ENCODE measurements at places on chromosomes 1 and 21.
A peak's percentile ranks its signal among the peaks of the same experiment; 100 is the strongest.

- no peak for DNase-seq
Observed at GRCh38 chr21:45506241-45506817, 35.9 kb downstream of the SLC19A1 start.

DNA sequence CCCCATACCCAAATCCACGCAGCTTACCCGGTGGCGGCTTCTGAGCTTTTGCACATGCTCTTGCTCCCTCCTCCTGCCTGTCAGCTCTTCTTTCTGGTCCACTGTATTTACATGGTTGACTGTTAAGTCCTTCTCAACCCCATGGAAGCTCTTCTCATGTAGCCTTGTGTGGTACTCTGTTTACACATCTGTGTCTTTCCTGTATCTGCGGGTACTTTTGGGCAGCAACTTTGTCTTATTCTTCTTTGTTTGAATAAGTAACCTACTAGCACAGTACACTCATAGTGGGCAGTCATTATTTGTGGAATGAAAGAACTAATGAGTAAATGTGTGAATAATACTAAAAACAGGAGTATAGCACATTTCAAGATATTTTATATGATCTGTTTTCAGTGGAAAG is 88.5 kb upstream of the GPR88 start:
- DNase-seq = no peak

DNA sequence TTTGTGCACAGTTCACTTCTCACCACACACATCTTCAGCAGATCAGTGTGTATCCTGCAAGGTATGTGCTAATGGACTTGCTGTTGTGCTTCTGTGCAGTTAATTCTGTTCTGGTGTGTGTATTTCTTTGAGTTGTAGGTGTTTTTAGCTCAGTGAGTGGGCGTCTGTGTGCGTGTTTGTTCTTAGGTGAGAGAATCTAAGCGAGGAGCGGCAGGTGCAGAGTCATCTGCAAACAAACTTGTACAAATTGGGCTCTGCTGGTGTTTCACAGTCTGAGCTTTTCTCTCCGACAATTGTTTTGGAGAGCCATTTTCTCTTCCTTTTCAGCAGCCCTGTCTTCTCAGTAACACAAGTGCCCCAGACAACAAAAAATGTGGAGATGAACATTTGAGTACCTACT is 43.6 kb downstream of the ACP6 start:
- DNase-seq = no peak

DNA sequence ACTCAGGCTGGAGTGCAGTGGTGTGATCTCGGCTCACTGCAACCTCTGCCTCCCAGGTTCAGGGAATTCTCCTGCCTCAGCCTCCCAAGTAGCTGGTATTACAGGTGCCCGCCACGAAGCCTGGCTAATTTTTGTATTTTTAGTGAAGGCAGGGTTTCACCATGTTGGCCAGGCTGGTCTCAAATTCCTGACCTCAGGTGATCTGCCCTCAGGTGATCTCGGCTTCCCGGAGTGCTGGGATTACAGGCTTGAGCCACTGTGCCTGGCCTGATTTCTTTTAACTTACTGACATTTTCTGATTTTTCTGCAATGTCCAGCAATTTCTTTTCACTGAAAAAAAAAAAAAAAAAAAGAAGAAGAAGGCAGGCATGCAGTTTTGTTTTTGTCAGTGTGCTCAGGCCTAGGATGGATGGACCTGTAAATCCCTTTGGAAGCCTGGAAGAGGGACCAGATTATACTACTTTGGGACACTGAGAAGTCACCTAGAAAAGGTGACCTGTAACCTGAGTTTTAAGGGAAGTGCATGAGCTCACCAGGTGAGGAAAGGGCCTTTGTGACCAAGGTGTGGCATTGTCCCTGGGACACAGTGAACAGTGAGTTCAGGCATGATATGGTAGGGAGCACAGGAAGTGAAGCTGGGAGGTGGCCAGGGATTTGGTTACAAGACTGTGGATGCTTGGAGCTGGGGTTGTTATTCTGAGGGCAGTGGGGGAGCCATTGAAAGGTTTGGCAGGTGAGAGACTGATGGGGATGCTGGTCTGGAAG is 2.7 kb upstream of the TMEM61 start:
- no peak for DNase-seq

DNA sequence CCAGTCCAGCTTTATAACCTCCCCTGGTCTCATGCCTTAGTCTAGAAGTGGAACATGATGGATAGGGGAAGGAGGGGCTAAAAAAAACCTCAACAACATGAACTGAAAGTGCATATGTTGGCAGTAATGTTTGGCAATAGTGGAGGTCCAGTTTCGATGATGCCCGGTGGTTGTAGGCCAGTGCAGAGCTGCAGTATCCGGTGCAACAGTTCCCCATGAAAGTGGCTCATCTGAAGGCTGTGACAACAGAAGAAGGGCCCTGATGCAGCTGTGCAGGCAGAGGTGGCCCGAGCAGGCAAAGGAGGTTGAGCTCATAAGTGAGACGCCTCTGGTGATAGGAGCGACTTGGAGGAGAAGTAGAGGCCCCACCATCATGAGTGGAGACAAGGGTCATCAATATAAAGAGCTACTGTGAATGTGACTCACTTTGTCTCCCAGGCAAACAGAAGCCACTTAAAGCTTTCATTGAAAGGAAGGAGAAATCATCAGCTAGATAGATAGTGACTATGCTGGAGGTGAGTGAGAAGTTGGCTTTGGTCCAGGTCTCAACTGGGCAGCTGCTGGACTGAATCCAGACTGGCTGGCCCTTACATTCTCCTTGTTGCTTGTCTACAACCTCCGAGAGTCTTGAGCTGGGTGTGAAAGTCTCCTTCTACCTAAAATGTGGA is 10.2 kb upstream of the CREG1 start:
- DNase-seq = no peak

DNA sequence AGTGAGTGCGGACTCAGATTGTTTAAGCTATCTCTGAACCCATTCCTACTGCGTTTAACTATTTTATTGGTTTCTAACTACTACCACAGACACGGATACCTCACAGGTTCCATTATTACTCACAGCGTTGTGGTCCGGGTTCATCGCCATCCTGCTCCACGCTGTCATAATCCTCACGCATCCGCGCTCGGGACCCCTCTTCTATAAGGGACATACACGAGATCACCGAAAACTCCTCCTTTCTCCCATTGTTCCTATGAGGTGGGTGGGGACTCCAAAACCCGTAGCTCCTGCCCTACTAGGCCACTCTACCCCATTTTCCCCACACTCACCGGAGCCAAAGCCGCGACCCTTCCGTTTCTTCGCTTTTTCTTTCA is 610 bp downstream of the RBM8A start:
- DNase-seq = no peak

GRCh38 chr1:171256940-171257606 is 8.8 kb downstream of the FMO1 start:
- DNase-seq = peak; percentile 88

- no peak for DNase-seq
Observed at GRCh38 chr1:109901141-109901523, 9.5 kb upstream of the CSF1 start.

DNA sequence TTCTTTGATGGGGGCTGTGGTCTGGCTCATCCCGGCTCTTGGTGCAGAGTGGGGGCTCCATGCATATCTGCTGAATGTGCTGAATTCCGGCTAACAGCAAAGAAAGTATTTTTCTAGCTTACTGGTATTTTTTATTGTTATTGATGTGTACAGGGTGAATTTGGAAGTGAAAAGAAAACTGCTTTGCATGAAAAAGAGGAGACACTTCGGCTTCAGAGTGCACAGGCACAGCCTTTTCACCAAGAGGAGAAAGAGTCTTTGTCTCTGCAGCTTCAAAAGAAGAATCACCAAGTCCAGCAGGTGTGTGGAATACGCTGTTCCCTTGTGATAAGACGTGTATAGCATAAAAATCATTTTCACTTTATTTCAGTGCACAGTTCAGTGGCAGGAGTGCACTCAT is 57.6 kb downstream of the PCNT start:
- DNase-seq = no peak

GRCh38 chr1:203026666-203027663 is 674 bp downstream of the PPFIA4 start:
- no peak for DNase-seq

- DNase-seq = peak; percentile 21
Observed at GRCh38 chr1:61255358-61255703, 173.0 kb downstream of the NFIA start.

DNA sequence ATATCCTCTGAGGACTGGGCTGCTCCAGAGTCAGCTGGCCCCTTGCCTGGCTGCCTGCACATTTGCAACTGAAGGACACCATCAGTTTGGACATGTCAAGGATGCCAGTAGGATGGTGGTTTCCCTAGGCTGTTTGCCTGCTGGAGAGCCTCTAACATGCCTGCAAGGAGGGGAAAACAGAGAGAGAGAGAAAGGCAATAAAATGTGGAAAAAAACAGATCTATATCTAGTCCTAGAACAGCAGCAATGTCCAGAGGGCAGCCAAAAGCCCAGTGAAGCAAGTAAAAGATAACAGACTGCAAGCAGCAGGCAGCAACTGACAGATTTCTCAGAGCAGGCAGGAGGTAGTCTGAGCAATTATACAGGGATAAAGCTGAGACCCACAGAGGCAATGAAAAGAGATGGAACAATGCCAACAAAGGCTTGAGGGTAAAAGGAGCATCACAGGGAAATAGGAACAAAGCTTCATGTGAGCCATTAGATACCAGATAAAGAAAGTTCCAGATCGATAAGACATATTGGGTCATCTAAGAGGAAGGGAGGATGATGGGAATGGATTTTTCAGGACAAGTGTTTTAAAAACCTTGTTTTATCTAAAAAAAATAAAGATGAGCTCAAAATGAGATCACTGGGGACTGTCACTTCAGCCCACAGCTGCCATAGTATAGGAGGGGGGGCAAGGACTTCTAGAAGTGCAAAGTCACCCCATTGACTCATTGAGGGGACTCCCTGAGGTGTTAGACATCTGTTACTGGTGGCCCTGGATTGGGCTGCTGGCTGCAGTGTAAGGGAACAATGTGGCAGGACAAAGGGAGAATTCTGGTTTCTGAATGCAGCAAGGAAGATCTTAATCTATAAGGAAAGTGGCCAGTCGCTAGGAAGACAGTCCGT is 38.6 kb upstream of the GADD45A start:
- DNase-seq = peak; percentile 30

DNA sequence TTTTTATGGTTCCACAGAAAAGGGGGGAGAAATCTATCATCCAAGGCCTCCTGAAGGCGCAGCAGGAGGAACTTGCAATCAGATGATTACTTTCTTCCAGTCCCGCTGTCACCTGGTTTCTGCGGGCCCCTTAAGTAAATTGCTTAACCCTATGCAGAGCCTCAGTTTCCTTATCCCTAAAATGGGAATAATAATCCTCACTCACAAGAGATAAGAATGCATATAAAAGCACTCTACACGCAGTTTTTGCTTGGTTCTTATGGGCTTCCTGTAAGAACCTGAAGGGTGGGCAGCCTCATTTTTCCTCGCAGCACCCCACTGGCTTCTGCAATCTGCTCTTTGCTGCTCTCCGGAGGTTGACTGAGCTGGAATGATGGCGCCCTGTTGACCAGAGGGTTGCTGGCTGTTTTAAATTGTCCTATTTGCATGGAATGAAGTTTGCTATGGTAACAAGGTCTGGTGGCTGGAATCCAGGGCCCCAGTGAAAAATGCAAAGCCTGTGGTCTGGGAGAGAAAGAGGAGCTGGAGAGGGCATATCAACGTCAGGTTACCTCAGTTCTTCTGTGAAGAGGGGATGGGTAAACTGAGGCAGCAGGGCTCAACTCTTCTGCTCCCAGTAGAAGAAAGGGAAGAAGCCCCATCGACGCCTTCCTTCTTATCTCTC is 1.0 kb upstream of the KAZN start:
- no peak for DNase-seq

DNA sequence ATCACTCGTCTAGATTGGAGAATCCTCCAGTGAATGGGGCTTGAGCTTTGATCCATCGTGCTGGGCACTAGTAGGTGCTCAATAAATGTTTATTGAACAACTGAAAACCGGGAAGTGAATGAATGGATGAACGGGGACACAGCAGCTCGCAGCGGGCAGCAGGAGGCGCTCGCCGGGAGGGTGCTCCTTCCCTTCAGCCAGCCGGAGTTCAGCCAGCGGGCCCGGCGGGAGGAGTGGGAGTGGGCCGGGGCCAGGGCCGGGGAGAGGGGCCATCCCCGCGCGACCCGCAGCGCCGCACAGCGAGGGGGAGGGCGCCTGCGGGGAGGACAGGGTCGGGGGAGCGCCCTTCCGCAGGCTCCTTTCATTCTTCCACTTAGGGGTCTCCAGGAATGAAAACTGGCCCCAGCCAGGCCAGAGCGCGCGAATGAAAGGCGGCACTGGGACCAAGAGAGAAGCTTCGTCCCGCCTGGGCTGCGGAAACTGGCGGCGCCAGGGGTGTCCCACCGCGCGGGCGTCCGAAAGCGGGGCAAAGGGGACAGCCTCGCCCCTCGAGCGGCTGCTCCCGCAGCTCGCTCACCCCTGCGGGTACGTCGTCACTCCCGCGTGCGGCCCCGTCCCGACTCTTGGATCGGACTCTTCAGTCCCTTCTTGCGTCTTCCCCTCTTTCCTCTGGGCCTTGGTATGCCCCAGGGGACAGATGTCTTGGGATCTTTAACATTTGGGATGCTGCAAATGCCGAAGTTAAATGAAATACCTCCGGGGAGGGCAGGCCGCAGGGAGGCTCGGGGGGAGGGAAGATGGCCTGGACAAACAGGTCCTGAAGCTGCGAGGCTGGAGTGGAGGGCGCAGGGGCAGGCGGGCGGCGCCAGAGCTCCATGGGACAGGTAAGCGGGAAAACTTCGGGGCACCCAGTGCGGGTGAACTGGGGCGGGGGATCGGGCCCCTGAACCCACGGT is 3.6 kb upstream of the INAVA start:
- DNase-seq = peak; percentile 32

DNA sequence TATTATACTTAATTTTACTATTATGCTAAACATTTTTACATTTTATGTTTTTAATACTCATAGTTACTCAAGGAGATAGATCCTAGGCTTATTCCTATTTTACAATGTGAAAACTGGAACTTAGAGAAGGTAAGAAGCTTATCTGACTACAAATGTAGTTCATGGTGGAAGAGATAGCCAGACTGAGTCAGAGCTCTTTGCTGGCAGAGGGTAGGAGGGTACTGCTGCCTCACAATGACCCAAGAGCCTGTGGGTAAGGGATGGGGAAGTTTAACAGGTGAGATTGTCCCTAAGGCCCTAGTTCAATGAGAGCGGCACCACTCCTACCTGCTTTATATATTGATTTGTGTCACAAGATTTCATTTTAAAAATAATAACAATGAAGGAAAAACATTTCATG is 34.1 kb upstream of the NEK7 start:
- no peak for DNase-seq

- no peak for DNase-seq
Observed at GRCh38 chr1:63836830-63837229, 63.0 kb downstream of the ROR1 start.

GRCh38 chr1:63777286-63777685 is 3.5 kb downstream of the ROR1 start:
- peak; percentile 16 for DNase-seq

DNA sequence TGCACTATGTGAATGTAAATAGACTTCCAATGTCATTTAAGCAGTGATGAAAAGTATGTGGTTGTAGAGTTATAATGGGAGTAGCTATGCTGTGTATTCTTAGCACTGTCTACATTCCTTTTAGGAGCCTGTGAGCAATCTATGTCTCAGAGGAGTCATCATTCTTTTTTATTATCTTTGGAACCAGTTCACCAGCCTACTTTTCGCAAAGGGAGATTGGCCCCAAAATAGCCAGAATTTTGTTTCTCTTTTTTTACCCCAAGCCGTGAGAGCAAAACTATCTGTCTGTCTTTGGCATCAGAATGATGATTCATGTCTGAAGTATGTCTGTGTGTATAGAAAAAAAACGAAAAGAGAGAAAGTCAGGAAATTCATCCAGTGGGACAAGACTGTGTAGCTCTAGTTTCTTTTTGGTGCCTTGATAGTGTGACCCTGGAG is 44.2 kb downstream of the OSBPL9 start:
- DNase-seq = peak; percentile 97

GRCh38 chr1:12182410-12182984 is 15.7 kb downstream of the TNFRSF1B start:
- DNase-seq = no peak

GRCh38 chr1:219430419-219430818 is 182.5 kb downstream of the ZC3H11B start:
- DNase-seq = no peak

Measured in fibroblast of mammary gland (primary cell).